GM06990 (cell line): ENCODE measurements at places on chromosomes 1 and 21.

- no peak for DNase-seq
Measured at GRCh38 chr21:40797891-40798290, 49.1 kb downstream of the DSCAM start.

- DNase-seq: peak; percentile 76
Measured at GRCh38 chr21:42460391-42461184, 35.4 kb downstream of the RSPH1 start.

- no peak for DNase-seq
Measured at GRCh38 chr21:25507522-25507921, 99.8 kb downstream of the MRPL39 start.

GRCh38 chr21:45111703-45112102 is 37.3 kb downstream of the ADARB1 start:
- DNase-seq: no peak

DNA sequence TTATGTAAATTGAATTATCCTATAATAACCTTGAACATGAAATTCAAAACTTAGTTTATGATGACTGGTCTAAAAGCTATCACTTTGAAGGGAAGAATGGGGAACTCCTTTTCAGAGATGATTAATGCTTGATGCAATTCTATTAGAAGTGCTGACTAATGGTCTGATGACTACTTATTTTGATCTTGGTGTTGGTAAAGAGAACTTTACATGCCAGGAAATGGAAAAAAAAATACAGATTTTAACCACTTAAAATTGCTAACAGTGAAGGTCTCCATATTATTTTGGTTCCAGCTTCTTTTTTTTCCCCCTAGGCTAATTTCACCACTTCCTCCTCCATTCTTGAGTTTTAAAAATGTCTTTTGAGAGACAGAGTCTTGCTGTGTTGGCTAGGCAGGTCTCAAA is 22.9 kb downstream of the S1PR1 start:
- no peak for DNase-seq

GRCh38 chr1:180680558-180681144 is 48.8 kb downstream of the XPR1 start:
- DNase-seq: no peak

- no peak for DNase-seq
Measured at GRCh38 chr1:222530852-222531251, 17.1 kb downstream of the HHIPL2 start.

DNA sequence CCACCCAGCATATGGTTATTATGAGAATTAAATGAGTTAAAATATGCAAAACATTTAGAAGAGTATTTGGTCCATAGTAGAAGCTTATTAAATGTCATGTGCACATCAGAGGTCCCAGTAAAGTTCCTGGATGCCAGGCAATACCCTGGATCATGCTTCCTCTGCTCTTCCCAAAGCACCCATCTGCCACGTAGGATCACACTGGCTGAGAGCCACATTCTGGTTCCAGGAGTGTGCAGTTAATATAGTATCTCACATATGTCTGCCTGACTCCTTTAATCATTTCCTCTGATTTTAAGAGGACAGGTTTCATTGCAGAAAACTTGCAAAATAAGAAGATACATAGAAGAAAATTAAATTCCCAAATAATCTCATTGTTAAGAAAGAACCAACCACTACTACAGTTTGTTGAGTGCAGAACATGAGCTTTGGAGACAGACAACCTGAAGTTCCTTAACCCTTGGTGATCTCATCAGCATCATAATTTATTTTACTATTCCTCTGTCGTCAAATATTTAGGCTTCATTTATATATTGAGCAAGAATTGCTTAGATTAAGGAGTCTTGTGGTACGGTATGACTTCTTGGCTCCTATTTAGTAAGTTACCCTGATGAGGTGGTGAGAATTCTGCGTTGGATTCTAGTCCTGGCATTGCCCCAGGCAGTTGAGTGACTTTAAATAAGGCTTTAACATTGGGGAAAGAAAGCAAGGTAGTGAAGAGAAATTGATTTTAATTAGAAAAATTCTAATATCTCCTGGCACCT is 12.3 kb downstream of the SGIP1 start:
- no peak for DNase-seq

DNA sequence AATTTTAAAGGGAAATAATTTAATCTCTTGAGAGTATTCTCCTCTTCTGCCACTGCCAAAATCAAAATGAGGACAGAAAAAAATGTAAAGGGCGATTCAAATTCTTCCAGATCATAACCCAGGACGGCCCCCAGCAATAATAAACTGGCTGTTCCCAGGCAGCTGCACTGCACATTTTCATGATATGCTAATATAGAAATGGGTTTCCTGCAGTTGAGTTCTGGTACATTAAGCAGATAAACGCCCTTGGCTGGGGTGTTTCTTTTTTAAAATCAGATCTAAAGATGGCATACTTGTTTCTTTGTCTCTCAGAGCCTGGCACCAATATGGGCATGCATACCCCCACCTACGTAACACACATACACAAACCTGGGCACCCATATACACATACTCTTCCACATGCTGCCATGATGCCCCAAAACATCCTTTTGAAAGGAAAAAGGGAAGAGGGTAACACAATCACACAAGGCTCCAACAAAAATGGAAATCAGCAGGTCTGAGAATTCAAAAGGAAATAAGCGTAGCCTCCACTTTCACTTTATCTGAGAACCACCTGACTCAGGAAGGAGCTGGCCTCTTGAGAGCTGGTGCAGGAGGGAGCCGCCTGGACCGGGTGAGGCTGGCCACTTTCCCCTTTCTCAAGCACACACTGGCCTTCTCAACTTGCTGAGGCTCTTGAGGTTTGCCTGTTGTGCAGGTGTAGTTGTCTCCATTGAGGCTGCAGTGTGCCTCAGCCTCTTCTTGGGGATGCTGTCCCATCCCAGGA is 653.4 kb downstream of the KIF26B start:
- DNase-seq: peak; percentile 17

DNA sequence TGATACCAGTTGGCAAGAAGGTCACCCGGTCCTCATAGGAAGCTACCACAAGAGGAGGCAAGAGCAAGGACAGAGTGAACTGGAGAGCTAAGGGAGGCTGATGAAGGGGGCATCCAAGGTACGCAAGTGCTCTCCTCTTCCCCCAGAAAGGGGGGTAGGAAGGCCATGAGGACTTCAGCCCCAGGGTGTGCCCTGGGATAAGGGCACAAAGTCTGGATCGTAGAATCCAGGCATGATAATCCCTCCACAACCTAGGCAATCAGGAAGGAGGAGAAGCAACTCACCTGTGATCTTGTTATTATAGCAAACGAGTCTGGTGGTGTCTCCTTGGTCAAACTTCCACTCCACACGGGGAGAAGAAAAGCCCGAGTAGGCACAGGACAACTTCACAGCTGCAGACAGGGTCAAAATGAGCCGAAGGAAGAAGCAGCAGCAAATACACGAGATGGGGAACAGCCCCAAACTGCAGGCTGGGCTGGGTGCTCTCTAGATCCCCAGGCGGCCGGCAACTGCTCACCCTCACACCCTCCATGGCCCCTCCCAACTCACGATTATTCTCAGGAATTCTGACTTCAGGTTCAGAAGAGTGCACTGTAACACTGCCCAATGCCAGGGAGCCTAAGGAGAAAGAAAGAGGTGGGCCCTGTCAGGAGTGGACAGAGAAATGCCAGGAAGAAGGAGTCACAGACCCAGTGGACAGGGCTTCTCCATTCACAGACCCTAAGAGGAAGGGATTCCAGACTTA is 20.0 kb downstream of the F11R start:
- DNase-seq: no peak

GRCh38 chr1:100719490-100719889 is at the start of gene VCAM1:
Gene VCAM1 (plus strand): TSS chr1:100719742. CDS start chr1:100719861, 119 bp downstream.
- peak; percentile 18 for DNase-seq

GRCh38 chr1:167698313-167698712 is 23.5 kb upstream of the MPZL1 start:
- no peak for DNase-seq

DNA sequence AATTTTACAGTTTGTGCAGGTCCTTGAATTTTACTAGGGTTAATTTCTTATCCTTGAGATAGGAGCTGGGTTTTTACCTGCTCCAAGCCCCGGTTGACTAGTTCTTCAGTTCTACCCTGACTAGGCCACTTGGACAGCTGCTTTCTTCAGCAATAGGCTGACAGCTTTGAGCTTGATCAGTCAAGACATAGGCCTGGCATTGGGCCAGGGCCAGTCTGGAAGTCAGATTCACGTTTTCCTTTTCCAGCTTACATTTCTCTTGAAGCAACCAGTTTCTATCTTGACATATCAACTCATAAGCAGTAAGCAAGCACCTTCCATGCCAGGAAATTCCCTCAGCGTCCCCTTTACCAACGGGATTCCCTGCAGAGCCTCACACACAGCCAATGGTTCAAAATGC is 63.7 kb upstream of the AJAP1 start:
- no peak for DNase-seq

- no peak for DNase-seq
Measured at GRCh38 chr1:19504796-19505692, 19.7 kb upstream of the CAPZB start.

DNA sequence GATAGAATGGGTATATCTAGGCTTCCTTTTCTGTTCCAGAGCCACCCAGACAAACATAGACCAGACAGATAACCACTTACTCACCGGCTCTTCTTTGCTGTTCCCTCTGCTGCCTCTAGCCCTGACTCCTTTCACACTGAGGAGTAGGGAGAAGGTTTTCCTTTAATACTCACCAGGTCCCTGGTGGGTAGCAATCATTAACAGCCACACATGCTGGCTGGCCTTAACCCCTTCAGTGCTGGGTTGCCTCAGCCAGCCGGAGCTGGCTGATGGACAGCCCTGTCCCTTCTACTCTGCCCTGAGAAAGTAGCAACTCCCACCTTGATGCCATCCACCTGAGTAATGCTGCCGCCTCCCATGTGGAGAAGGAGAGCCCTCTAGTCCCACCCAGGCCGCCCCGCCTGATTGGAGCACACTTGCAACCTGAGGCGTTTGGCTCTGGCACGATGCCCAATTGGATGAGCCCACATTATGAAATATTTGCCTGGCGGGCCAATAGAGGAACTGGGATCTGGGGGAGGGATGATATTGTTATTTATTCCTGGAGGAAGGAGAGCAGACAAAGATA is 71.6 kb downstream of the PLEKHA6 start:
- no peak for DNase-seq

DNA sequence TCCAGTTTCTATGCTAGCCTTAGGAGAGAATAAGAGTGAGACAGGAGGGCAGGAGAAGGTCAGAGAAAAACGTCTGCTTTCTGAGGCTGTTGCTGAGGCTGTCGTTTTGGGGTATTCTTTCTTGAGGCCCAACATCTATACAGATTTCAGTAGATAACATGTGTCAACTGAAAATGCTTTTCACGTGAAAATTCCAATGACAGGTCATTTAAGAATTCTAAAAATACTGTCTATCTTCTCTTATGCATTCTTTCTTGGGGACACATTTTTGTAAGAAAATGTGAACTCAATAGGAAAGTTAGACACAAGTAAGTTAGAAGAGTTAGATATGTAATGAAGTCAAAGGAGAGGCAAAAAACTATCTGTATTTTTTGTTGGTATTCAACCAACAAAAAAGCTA is 150.8 kb downstream of the TGFB2 start:
- no peak for DNase-seq

- no peak for DNase-seq
Measured at GRCh38 chr1:246790833-246791232, 66.6 kb downstream of the SCCPDH start.

DNA sequence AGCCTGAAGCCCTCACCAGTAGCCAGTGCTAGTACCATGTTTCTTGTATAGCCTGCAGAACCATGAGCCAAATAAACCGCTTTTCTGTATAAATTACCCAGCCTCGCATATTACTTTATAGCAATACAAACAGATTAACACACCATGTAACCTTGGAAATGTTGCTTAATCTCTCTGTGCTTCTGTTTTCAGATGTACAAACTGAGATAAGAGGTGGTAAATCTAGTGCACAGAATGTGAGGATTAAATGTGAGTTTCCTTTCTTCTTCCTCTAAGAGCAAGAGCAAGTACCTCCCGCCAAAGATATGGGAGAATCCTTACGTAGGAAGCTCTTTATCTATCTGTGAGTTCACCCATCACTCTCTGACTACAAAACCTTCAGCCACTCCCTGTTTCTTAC is 128.4 kb downstream of the HIVEP3 start:
- no peak for DNase-seq

DNA sequence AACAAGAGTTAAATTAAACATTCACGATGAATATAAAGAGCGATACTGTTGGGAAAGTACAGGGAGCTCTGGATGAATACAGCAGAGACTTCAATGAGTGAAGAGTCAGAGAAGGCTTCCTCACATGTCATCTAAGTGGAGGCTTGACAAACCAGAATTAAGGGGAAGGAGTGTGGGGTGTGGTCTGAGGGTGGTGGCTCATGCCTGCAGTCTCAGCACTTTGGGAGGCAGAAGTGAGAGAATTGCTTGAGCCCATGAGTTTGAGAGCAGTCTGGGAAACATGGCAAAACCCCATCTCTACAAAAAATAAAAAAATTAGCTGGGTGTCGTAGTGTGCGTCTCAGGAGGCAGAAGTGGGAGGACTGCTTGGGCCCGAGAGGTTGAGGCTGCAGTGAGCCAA is 8.7 kb downstream of the SDHB start:
- no peak for DNase-seq

DNA sequence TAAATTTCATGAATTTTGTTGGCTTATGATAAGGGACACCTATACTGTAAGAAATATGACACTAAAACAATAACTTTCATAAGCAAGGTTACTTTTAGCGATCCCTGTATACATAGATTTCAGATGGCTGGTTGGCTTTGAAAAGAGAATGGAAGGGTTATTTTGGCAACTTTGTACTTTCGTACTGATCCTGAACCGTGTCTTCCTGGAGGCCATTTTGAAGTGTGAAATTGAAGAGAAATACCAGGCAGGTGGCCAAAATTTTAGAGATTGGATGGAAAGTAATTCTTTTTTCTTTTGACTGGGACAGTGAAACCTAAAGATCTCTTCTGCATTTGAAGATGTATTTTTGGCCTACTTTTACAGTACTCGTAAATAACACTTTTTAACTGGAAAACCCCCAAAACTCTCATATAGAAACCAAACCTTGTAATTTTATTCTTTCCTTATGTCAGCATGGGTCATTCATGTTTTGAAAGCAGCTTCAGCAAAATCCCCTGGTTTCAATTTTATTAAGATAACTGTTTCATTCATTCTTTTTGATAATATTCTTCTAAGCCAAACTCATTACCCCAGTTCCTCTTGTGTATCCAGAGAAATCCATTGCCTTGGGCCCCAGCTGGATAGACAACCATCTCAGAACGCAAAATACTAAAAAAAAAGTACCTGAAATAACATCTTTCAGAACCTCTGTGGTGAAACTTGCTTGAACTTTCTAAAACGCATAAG is 38.4 kb upstream of the ZNF281 start:
- peak; percentile 78 for DNase-seq

GRCh38 chr1:20211511-20211931 is 25.2 kb upstream of the PLA2G2C start:
- DNase-seq: no peak

DNA sequence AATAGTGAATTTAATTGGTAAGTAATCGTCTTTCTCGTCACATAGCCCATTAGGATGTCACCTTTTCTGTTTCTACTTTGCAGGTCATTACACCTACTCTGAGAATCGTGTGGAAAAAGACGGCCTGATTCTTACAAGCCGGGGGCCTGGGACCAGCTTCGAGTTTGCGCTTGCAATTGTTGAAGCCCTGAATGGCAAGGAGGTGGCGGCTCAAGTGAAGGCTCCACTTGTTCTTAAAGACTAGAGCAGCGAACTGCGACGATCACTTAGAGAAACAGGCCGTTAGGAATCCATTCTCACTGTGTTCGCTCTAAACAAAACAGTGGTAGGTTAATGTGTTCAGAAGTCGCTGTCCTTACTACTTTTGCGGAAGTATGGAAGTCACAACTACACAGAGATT is 23.3 kb downstream of the PARK7 start:
- no peak for DNase-seq

- DNase-seq: no peak
Measured at GRCh38 chr1:184553845-184554244, 167.0 kb downstream of the C1orf21 start.

- DNase-seq: no peak
Measured at GRCh38 chr1:218865591-218865990, 308.1 kb upstream of the LYPLAL1 start.
